Hippocampal formation (tissue), 2 donors: ENCODE measurements at places on chromosomes 6 and 20.

DNA sequence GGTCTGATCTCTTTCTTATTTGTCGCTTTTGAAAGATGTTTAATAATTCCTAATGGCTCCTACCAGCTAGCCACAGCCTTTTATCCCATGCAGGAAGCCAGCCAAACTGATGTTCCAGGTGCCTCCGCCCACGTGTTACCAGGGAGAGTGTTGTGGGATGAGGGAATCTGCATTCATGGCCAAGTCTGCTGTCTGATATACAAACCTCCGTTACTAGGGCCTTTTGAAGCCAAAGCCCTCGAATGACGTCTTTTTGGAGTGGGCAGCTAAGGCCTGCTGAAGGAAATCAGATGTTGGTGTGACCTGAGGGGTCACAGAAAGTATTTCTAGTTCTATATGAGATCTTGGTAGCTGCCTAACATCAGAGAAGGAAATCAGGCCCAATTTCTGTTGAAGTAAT, 21.3 kb downstream of the STK35 start:
- DNase-seq: no peak

DNA sequence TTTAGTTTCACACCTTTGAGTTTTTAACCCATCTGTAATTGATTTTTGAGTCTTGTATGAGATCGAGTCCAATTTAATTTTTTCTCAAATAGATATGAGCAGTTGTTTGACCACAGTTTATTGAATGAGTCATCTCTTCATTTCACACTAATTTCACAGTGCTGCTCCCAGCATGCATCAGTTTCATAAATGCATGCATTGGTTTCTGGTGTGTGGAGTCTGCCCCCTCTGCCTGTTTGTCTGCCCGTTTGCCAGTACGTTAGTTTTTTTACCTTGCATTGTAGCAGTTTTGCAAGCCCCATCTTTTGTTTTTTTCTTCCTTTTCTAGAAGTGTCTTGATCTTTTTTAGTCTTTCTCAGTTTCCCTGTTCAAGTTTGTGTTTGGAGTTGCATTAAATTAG, 11.9 kb downstream of the SLX4IP start:
- no peak for DNase-seq

DNA sequence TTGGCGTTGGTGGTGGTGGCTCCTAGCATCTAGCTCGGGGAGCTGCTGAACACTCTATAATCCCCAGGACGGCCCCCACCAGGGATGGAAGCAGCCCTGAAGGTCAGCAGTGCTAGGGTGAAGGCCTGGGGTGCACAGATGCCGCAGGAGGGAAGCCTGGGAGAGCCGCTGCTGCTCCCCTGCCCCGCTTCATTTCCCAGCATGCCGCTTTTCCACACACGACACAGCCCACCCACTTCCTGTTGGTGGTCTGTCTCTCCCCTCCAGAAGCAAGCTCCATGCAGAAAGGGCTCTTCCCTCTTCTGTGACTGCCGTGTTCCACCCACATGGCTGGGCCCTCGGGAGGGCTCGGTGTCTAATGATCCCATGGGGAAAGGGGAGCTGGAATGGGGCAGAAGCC, 35.3 kb downstream of the GNAS-AS1 start:
- no peak for DNase-seq

- no peak for DNase-seq
Observed at GRCh38 chr6:15977050-15977449, 151.8 kb upstream of the MYLIP start.

- no peak for DNase-seq
Observed at GRCh38 chr6:25010902-25011625, 75.3 kb upstream of the RIPOR2 start.

DNA sequence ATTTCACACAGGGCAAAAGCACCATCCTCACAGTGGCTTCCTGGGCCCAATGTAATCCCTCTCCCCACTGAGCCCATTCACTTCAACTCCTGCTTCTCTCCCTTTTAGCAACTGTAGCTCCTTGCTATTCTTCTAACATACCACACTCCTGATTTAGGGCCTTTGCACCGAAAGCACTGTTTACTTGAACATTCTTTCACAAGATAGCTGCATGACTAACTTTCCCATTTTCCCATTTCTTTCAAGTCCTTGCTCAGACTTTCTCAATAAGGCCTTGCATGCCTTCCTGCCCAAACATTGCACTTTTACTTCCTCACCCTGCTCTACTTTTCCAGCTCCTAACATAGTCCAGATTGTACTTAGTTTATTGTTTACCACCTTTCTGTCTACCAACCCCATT, 73.0 kb downstream of the SHPRH start:
- no peak for DNase-seq
